ENCODE measurements at places on chromosomes 12 and 14.

- DNase-seq, result no peak
Measured at GRCh38 chr12:82698708-82699564, 12.2 kb downstream of the TMTC2 start.

DNA sequence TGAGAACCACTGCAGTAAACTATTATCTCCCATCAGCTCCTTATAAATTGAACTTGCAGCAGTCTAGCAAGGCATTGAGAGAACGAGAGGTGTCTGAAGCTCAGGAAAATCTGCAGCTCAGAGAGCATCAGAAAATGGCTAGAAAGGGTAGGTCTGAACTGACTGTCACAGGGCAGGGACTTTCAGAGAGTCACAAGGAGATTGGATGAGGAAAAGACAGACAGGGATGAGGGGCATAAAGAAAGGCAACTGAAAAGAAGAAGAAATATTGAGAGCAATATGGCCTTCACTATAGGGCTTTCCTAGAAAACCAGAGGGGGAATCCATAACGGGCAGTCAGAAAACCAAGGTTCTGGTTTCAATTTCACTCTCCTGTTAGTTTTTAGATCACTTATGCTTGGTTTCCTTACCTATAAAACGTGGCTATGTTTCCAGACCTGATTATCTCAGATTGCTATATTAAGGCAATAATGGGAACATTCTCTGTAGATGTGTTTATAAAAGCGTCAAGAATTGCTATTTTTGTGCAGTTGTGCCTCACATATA is 40.9 kb downstream of the PDE6H start:
- DNase-seq, result no peak

- DNase-seq, result peak; percentile 38
Measured at GRCh38 chr12:93946542-93947150, 201.7 kb upstream of the PLXNC1 start.

DNA sequence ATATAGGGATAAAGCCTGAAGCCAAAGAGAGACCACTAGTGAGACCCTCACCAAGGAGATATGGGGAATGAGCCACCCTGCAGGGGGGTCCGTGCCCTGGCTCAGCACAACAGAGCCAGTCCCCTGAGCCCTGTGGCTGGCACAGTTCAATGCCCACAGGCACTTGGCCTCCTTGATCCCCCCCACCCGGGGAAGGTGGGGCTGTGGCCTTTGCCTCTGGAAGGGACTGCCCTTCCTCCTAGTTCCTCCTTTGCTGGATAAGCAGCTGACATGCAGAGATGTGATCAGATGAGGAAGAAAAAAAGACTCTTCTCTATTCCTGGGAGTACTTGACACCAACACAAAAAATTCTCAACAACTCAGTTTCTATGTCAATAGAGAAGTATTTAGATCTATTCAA is 19.9 kb downstream of the TTC7B start:
- DNase-seq, result no peak

DNA sequence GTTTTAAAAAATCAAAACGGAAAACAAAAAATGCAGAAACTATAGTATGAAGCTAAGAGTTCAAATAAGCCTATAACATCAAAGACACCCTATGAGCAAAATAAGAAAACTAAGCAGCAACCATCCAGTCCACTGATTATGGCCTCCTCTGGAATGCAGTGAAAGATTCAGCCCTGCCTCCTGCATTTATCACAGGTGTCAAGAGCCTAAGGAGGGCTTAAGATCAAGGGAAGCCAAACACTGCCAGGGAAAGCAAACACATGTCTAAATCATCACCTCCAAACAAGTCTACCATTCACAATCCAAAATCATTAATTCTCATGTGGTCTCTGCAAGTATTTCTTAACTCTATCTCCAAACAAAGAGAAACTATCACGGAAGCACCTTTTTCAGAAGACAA is 28.4 kb downstream of the SARNP start:
- DNase-seq, result peak; percentile 47

- no peak for DNase-seq
Measured at GRCh38 chr12:12792421-12792820, 7.0 kb downstream of the APOLD1 start.

- no peak for DNase-seq
Measured at GRCh38 chr12:52038447-52038846, 12.8 kb upstream of the NR4A1 start.

- DNase-seq, result no peak
Measured at GRCh38 chr12:124293286-124294003, 1.4 kb upstream of the RFLNA start.

GRCh38 chr14:61480704-61481285 is 159.4 kb downstream of the PRKCH start:
- DNase-seq, result no peak

- DNase-seq, result no peak
Measured at GRCh38 chr14:49972131-49972671, 79.3 kb downstream of the ARF6 start.

DNA sequence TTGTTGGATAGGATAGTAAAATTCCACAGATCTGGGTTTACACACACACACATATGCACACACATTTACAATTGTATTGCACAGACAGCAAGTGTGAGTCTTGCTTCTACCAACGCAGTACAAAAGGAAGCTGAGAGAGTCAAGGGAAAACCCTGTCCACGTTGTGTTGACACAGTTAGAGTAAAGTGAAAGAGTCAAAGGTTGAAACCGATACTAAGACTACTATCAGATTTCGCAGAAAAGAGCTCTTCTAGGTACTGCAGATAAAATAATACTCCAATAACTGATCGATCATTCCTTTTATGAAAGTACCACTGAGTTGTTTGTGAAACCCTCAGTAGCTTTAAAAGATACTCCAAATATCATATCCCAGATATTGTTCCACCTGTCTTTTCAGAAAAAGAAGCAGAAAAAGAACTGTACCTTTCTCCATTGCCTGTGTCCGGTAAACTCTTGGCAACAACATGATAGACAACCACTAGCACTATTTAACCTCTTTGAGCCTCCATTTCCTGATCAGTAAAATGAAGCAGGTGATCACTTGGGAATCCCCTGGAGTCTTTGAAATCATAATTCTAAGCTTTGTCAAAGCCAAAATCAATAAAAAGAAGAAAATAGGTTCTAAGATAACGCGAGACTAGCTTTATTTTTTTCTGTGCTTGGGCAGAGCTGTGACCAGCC is 224.6 kb upstream of the FOXN3 start:
- DNase-seq, result no peak

- DNase-seq, result no peak
Measured at GRCh38 chr12:41893491-41893890, 251.2 kb downstream of the GXYLT1 start.

DNA sequence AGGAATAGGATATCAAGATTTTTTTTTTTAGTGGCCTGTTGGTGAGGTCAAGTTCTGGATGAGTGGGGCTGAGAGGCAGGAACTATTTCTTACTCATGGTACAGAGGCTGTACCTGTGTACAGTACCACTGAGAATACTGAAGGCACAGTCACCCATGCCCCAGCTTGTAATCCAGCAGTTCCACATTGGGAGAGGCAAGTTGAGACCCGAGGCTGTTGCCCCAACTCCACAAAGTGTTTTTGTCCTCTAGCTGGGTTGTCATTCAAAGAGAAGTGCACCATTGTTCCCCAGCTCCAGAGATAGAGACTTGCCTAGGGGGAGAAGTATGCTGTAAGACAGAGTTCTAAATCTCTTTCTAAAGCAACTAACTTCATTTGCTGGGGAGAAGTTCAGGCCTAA is 38.7 kb downstream of the ARID2 start:
- no peak for DNase-seq

- no peak for DNase-seq
Measured at GRCh38 chr12:31813305-31813704, 84.5 kb upstream of the AMN1 start.

GRCh38 chr14:101371799-101372793 is 189.2 kb upstream of the DIO3 start:
- peak; percentile 19 for DNase-seq

- no peak for DNase-seq
Measured at GRCh38 chr14:99282261-99283050, 10.5 kb upstream of the BCL11B start.

GRCh38 chr14:102593825-102594137 is 1.3 kb downstream of the RCOR1 start:
- DNase-seq, result no peak

DNA sequence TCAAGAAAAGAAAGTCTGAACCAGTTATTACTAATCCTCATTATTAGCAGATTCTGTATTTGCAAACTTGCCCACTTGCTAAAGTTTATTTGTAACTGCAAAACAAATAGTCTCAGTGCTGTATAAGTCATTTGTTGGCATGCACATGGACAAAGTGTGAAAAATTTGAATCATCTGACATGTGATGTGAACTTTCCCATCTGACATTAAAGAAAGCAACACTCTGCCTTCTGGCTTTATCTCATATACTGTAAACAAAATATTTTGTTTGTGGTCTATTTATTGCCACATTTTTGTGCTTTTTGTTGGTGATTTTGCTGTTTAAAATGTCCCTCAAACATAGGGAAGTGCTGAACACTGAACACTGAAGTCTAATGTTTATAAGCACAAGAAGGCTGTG is 513.8 kb downstream of the RPL10L start:
- DNase-seq, result no peak

DNA sequence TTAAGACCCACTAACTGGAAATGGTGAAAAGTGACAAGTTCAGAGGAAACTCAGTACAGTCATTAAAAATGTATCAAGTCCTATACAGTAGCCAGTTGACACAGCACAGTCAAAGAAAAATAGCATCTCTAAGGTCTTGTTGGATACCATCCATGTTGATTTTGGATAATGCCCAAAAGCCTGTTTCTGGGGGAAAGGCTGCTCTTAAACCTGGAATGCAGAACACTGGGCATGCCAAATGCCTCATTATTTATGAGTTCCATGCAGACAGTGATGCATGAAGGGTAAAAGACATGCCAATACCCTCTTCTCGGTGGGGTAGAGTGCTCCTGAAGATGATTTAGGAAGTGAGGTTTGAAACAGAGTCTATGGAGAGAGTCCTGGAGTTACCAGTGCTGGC is 29.6 kb downstream of the KCNK13 start:
- no peak for DNase-seq

DNA sequence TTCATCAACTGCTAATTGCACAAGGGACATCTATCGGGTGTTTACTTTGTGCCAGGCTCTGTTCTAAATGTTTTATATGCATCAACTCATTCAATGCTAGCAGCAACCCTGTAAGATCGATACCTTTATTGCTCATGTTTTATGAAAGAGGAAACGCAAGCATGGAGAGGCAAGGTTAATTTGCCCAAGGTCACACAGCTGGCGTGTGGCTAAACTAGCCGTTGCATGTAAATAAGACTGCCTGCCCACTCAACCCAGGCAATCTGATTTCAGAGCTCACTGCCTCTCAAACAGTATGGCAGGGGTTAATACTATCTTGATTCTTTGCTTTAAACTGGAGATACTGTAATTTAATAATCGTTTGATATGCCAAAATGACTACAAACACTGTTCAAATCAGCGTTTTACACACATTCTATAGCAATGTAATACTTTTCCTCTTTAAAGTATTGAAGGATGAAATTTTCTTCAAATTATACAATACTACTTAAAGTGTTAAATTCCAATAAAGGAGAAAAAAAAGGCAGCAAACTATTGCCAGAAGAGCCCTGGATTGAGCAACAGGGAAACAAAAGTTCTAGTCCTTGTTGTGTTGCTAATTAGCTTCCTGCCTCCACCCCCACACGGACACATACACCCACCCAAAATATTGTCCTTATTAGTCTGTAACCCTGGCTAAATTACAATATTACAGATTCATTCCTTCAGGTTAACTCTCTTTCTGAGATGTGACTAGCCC is 39.1 kb upstream of the DHRS7 start:
- DNase-seq, result no peak

DNA sequence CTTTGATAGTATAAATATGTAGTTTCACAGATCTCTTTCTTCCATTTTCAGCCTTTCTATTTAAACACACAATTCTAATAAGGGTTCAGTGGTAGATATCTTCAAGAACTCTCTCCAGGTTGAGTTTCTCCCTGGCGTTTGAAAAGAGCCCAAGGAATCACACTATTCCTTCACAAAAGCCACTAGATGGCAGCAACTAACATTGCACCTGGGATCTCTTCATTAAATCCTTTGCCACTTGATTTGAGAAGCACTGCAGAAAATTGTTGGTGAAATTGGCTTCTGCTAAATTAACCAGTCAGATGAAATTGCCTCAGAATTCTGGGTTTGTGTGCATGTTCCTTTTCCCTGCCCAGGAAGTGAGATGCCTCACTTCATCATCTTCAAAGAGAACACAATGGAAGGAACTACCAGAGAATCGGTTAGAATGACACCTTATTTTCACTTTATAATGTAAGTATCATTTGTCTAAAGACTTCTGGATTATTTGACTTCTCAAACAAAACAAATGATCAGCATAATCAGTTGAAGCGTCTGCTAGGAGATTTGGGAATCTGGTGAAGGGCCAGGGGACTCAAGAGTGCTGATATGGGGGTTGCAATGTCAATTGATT is 6.8 kb downstream of the CCDC198 start:
- peak; percentile 45 for DNase-seq

DNA sequence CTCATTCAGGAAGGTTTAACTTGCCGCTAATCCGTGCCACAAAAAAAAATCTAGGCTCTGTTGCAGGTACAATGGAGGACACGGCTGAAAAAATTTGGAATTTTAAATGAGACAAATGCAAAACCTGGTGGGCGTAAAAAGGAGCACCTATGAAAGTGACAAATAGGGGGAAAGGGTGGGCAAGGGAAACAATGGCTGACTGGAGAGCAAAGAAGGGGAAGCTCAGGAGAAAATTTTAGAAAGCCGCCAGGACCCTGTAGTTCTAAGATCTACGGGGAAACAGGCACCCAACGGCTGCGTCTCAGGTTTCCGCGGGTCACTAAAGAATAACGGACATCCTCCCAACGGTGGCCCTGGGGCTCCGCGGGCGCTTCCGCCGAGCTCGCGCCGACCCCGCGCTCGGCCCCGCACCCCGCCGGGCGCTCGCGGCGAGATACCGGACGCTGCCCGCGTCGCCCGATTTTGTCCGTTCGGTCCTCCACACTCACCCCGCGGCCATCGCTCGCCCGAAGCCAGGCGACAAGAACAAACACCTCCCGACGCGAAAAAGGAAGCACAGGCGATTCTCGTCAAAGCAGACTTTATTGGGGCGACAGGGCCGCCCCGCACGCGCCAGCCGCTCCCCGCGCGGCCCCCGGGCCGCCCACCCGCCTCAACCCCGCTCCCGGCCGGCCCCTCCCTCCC is 1.1 kb upstream of the YY1 start:
- DNase-seq, result no peak

GRCh38 chr12:108374596-108375320 is 35.6 kb upstream of the CMKLR1 start:
- no peak for DNase-seq

DNA sequence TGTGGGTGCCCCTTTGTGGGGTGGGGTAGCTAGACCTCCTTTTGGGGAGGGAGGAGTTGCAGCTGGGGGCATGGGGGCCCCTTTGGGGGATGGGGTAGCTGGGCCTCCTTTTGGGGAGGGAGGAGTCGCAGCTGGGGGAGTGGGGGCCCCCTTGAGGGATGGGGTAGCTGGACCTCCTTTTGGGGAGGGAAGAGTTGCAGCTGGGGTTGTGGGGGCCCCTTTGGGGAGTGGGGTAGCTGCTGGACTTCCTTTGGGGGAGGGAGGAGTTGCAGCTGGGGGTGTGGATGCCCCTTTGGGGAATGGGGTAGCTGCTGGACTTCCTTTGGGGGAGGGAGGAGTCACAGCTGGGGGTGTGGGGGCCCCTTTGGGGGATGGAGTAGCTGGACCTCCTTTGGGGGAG is 7.0 kb downstream of the NACA start:
- DNase-seq, result no peak

- peak; percentile 52 for DNase-seq
Measured at GRCh38 chr14:83548061-83548839, 1981.7 kb upstream of the FLRT2 start.
